B cell (primary cell): ENCODE measurements at places on chromosomes 2 and 18. TPM values are rescaled to one million over a fixed set of nuclear protein-coding genes. Genes with fewer than 3 reads are reported as not detected.
A peak's percentile ranks its signal among the peaks of the same experiment; 100 is the strongest.

GRCh38 chr2:120988051-120988699 is 252.5 kb downstream of the GLI2 start:
- H3K27me3 ChIP-seq: no peaks in the 10 kb centered on the region
- H3K4me1 ChIP-seq: no peaks in the 10 kb centered on the region
- no peaks in the 10 kb centered on the region for H3K36me3 ChIP-seq
- no peak overlapping the region for H3K4me3 ChIP-seq

Gene SPTBN1
- polyA plus RNA-seq: 43.7 and 64.5 TPM in 2 replicates

- DNase-seq: no peak
- no peaks in the 10 kb centered on the region for H3K36me3 ChIP-seq
- H3K27ac ChIP-seq: no peak overlapping the region
- H3K4me3 ChIP-seq: no peak overlapping the region
- H3K4me1 ChIP-seq: no peaks in the 10 kb centered on the region
Measured at GRCh38 chr2:36634981-36635597, 37.1 kb upstream of the FEZ2 start.

Gene PSTPIP2
- polyA plus RNA-seq: 0.37 and 0.42 TPM in 2 replicates

- H3K4me1 ChIP-seq: peaks cover 31% of the 10 kb centered on the region
- H3K4me3 ChIP-seq: no peak overlapping the region
- peaks cover 1% of the 10 kb centered on the region for H3K36me3 ChIP-seq
- no peak overlapping the region for H3K27ac ChIP-seq
- no peak for DNase-seq
- H3K27me3 ChIP-seq: no peaks in the 10 kb centered on the region
Measured at GRCh38 chr2:120220756-120221155, 2.4 kb downstream of the TMEM185B start.

DNA sequence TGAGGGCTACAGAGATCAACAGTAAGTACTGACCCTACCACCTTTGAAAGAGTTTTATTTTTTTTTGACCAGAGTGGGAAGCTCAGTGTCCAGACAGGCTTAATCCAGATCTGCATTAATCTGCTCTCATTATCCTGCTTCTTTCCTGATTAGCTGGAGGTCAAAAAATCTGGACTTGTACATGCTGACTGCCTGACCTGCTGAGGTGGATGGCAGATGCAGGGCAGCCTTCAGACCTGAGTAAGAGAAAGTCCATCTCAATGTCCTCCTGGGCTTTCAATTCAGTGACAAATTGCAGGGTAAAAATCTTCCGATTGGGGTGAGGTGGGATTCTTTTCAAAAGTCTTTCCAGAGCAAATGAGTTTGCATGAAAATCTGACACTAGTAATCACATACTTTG is 998.8 kb upstream of the PIK3C3 start:
- H3K36me3 ChIP-seq: no peaks in the 10 kb centered on the region
- H3K4me3 ChIP-seq: no peak overlapping the region
- no peaks in the 10 kb centered on the region for H3K4me1 ChIP-seq
- no peak overlapping the region for H3K27ac ChIP-seq
- no peaks in the 10 kb centered on the region for H3K27me3 ChIP-seq

DNA sequence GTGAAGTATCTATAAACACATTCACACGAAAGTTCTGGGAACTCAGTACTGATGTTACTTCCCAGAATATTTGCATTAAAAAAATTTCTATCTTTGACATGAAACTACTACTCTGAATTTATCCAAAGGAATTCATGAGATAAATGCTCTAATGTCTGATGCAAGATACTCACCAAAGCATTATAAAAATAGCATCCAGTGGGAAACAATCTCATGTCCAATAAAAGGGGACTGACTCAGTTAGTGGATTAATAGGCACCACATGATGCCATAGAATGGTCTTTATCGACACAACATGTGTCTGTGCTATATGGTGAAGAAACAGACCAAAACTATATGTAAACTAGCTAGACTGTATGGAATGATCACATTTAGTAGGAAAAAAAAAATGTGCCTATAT is 33.9 kb downstream of the LAMA3 start:
- no peak overlapping the region for H3K27ac ChIP-seq
- no peaks in the 10 kb centered on the region for H3K36me3 ChIP-seq
- no peaks in the 10 kb centered on the region for H3K4me1 ChIP-seq
- H3K27me3 ChIP-seq: no peaks in the 10 kb centered on the region

- H3K4me3 ChIP-seq: no peak overlapping the region
- H3K27me3 ChIP-seq: no peaks in the 10 kb centered on the region
- H3K27ac ChIP-seq: no peak overlapping the region
- no peaks in the 10 kb centered on the region for H3K4me1 ChIP-seq
- DNase-seq: no peak
Measured at GRCh38 chr2:24065341-24065740, 10.8 kb downstream of the SF3B6 start.

- no peak overlapping the region for H3K4me3 ChIP-seq
- H3K4me1 ChIP-seq: no peaks in the 10 kb centered on the region
- no peaks in the 10 kb centered on the region for H3K27me3 ChIP-seq
- no peak overlapping the region for H3K27ac ChIP-seq
Measured at GRCh38 chr2:182445391-182445965, 18.6 kb upstream of the PDE1A start.

Gene GPR39
- polyA plus RNA-seq: not detected in 2 replicates

- no peak overlapping the region for H3K4me3 ChIP-seq
- H3K4me1 ChIP-seq: no peaks in the 10 kb centered on the region
- no peaks in the 10 kb centered on the region for H3K36me3 ChIP-seq
- DNase-seq: no peak
Measured at GRCh38 chr18:10899481-10899880, 249.9 kb downstream of the PIEZO2 start.

DNA sequence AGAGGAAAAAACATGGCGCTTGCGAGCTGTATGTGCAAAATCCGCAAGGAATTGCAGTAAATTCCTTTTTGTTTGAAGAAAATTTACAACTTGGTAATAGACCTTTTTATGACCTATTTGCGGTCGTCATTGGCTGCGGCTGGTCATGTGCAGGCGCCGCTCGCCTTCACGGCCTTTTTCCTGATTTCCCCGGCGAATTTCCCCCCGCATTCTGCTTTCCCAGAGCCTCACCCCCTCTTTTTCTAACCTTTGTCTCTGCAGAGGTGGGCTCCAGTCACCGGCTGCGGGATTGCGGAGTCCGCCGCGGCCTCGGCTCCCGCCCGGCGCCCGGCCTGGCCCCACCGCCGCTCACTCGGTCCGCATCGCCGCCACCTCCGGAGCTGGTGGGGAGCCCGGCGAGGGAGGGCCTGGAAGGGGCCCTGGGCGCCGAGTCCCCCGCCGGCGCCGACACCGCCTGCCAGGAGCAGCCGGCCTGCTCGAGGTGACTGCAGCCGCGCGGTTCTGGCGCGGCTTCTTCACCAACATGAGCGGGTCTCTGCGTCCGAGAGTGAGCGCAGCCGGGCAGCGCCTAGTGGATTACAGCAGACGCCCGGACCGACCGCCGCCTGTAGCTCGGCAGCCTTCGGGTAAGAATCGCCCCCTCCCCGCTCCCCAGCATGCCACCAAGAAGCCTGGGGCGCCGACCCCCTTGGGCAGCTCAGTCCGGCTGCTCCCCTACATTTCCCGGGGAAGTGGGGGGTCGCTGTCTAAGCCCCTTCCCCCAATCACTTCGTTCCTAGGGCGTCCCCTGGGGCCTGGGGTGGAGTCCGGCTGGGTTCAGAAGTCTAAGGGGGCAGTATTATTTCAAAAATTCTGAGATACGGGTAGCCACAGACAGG is 7.1 kb downstream of the HOXD8 start:
- H3K4me3 ChIP-seq: no peak overlapping the region
- peaks cover 48% of the 10 kb centered on the region for H3K4me1 ChIP-seq
- H3K27ac ChIP-seq: no peak overlapping the region
- peak; percentile 33 for DNase-seq

- peaks cover 16% of the 10 kb centered on the region for H3K4me1 ChIP-seq
- no peak overlapping the region for H3K4me3 ChIP-seq
- DNase-seq: peak; percentile 69
- H3K36me3 ChIP-seq: no peaks in the 10 kb centered on the region
- peaks cover 47% of the 10 kb centered on the region for H3K27me3 ChIP-seq
Measured at GRCh38 chr2:88451811-88452564, 505 bp downstream of the FOXI3 start.

Gene MROH2A
- not detected in 2 replicates for polyA plus RNA-seq

- no peak for DNase-seq
- no peaks in the 10 kb centered on the region for H3K27me3 ChIP-seq
- no peak overlapping the region for H3K4me3 ChIP-seq
- no peaks in the 10 kb centered on the region for H3K36me3 ChIP-seq
- no peak overlapping the region for H3K27ac ChIP-seq
Measured at GRCh38 chr18:65661391-65661790, 89.4 kb upstream of the CDH7 start.

Gene DSG2
- not detected in 2 replicates for polyA plus RNA-seq

- H3K27me3 ChIP-seq: no peaks in the 10 kb centered on the region
- no peaks in the 10 kb centered on the region for H3K36me3 ChIP-seq
- no peak for DNase-seq
- no peaks in the 10 kb centered on the region for H3K4me1 ChIP-seq
- H3K27ac ChIP-seq: no peak overlapping the region
- no peak overlapping the region for H3K4me3 ChIP-seq
Measured at GRCh38 chr2:105388971-105389381, 9.9 kb downstream of the FHL2 start.

GRCh38 chr2:14459786-14460325 is 172.7 kb upstream of the LRATD1 start:
- no peaks in the 10 kb centered on the region for H3K4me1 ChIP-seq
- no peaks in the 10 kb centered on the region for H3K36me3 ChIP-seq
- no peak overlapping the region for H3K4me3 ChIP-seq
- no peak overlapping the region for H3K27ac ChIP-seq
- H3K27me3 ChIP-seq: no peaks in the 10 kb centered on the region

Gene RAB6C
- polyA plus RNA-seq: 0.07 and 0.09 TPM in 2 replicates

- no peak overlapping the region for H3K4me3 ChIP-seq
- no peak overlapping the region for H3K27ac ChIP-seq
- no peaks in the 10 kb centered on the region for H3K36me3 ChIP-seq
Measured at GRCh38 chr2:146238254-146238966, 1606.4 kb upstream of the ACVR2A start.

GRCh38 chr2:1821530-1821929 is 77.2 kb upstream of the PXDN start:
- no peak overlapping the region for H3K4me3 ChIP-seq
- no peak overlapping the region for H3K27ac ChIP-seq
- no peaks in the 10 kb centered on the region for H3K36me3 ChIP-seq
- no peak for DNase-seq
- peaks cover 5% of the 10 kb centered on the region for H3K27me3 ChIP-seq
- H3K4me1 ChIP-seq: no peaks in the 10 kb centered on the region

DNA sequence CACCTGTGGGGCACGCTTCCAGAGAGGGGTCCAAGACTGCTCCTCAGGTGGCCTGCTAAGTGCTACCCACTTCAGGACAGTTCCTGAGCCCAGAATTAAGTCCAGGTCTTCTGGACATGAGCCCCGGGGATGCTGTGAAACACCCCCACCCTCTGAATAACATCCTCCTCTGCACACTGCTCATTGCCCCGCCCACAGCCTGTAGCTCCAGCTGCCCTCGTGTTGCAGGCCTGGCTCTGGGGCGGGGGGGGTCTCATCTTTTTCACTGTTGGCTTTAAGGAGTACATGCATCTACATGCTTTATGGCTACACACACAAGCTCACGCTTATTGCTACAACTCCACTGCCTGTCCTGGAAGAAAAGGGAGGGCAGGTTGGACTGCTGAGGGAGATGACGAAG is 92.8 kb downstream of the PTGR3 start:
- no peak overlapping the region for H3K4me3 ChIP-seq
- no peak for DNase-seq
- H3K36me3 ChIP-seq: no peaks in the 10 kb centered on the region
- H3K4me1 ChIP-seq: no peaks in the 10 kb centered on the region
- no peak overlapping the region for H3K27ac ChIP-seq

GRCh38 chr18:79866889-79867574 is 69.3 kb downstream of the KCNG2 start:
- H3K4me3 ChIP-seq: no peak overlapping the region
- H3K4me1 ChIP-seq: no peaks in the 10 kb centered on the region
- no peaks in the 10 kb centered on the region for H3K27me3 ChIP-seq
- no peaks in the 10 kb centered on the region for H3K36me3 ChIP-seq
- no peak for DNase-seq
- no peak overlapping the region for H3K27ac ChIP-seq

- H3K27ac ChIP-seq: no peak overlapping the region
- DNase-seq: no peak
- no peak overlapping the region for H3K4me3 ChIP-seq
- no peaks in the 10 kb centered on the region for H3K4me1 ChIP-seq
Measured at GRCh38 chr2:133791191-133791590, 222.9 kb upstream of the NCKAP5 start.

DNA sequence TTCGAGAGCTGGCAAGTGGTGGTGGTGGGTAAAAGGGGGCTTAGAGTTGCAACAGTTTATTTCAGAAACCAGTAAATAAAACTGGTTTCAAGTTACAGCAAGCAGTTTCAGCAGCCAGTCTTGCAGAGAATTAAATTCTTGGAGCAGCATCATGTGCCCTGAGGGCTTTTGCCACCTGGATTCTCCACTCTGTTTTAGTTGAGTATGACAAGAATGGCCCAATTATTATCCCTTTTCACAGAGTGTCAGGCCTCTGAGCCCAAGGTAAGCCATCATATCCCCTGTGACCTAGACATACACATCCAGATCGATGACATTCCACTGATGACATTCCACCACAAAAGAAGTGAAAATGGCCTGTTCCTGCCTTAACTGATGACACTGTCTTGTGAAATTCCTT is 72.8 kb upstream of the FANCL start:
- H3K27me3 ChIP-seq: no peaks in the 10 kb centered on the region
- H3K4me1 ChIP-seq: no peaks in the 10 kb centered on the region
- H3K36me3 ChIP-seq: no peaks in the 10 kb centered on the region
- no peak overlapping the region for H3K4me3 ChIP-seq
- no peak for DNase-seq

Gene OSBPL1A
- 0.57 and 1.6 TPM in 2 replicates for polyA plus RNA-seq

DNA sequence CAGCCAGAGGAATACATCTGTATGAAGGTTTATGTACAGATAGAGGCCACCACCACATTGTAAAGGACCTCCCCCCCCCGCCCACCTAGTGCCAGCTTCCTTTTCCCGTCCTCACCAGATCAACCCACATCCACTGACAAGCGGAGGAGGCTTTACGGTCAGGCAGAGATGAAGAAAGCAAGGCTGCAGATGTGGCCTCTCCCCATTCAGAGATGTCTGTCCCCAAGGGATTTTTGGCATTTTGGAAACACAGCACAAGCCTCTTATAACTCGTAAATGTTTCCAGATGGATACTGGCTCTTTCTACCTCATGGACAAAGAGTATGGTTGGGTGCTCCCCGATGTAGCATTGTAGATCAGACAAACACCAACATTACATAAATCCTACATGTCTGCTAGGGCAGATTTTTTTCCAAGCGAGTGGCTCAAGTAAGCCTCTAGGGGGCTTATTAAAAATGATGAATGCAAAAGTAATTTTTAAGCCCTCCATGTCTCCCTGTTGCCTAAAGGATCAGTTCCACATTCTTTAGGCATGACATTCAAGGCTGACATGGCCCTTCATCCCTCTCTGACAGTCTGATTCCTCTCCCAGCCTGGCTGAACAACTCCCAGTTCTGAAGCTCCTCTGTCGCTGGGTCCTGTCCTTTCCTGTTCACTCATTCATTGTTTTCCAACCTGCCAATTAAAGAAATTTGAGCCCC is 11.7 kb downstream of the VIT start:
- no peak for DNase-seq
- no peak overlapping the region for H3K4me3 ChIP-seq
- no peak overlapping the region for H3K27ac ChIP-seq
- no peaks in the 10 kb centered on the region for H3K4me1 ChIP-seq
- no peaks in the 10 kb centered on the region for H3K27me3 ChIP-seq
